Psoas muscle (tissue), 8 donors: ENCODE measurements at places on chromosomes 6 and 20. TPM values are rescaled to one million over a fixed set of nuclear protein-coding genes. Genes with fewer than 3 reads are reported as not detected.

Gene ANKRD66
- polyA plus RNA-seq: not detected

DNA sequence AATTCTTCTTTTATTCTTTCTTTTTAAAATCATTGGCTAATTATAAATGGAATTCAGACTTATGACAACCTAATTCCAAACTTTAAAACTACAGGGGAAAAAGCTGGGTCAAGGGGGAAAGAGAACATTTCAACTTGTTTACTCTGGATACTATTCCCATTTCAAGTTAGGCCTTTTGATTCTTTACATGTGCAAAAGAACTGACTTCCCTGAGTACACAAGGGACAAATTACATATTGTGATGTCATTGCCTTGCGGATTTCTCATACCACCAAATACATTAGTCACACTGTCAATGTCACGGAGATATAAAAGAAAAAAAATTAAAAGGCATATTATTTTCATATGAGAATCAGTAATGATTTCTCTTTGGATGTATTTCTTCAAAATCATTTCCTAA is 96.5 kb upstream of the TBX18 start:
- no peak for DNase-seq

- no peak for DNase-seq
Measured at GRCh38 chr6:63558278-63558677, 14.0 kb upstream of the LOC128125822 start.

GRCh38 chr6:147397306-147397705 is 111.2 kb upstream of the SAMD5 start:
- DNase-seq: no peak
